Kidney epithelial cell (primary cell): ENCODE measurements at places on chromosomes 2 and 18.

DNA sequence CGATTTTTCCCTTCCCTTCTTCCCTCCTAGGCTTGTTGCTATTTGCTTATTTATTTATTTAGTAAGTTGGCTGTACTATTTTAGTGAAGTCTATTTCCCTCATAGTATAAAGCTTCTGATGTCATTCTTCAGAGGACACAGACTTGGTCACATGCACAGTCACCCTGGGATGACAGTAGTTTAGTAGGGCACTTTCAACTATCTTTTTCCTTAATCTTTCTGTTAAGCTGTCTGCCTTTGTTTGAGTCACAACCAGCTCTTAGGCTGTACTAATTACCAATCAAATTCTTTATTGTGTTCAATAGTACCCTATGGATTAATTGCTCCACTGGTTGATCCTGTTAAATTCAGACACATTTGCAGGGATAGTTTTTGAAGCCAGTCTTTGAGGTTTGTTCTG is 26.9 kb upstream of the RAB31 start:
- no peak for DNase-seq

GRCh38 chr18:74785632-74786031 is 188.0 kb downstream of the ZNF407 start:
- no peak for DNase-seq

- DNase-seq: no peak
Observed at GRCh38 chr2:224407241-224407701, 5.4 kb upstream of the FAM124B start.

DNA sequence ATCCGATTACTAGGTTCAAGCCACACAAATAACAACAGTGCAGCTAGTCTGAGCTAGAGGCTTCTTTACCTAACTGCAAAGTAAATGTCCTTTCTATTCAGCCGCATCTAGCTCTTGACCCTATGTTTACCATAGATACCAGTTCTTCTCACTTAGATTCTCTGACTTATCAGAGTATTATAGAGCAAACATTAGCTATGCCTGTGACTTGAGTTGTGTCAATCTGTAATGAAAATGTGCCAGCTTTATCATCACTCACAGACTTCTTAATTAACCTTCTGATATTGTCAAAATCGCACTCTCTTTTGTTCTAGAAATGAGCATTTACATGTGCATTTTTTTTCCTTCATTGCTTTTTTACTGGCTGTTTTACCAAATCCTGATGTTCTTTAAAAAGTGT is 79.9 kb downstream of the BCL11A start:
- no peak for DNase-seq

DNA sequence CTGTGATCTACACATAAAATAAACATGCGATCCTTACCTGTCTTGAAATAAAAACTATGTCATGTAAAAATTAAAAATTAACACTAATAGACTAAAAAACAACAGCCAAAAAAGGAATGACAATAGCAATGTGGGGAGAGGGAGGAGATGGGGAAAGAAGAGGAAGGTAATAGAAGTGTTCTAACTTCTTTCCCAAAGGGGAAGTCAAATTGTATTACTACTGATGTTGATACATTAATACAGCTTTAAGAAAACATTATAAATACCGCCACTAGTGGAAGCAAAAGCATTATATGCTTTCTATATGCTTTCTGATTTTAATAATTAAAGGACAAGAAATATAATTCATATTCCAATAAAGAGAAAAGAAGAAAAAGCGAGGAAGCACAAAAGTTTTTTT is 22.2 kb downstream of the ZNF516 start:
- no peak for DNase-seq

DNA sequence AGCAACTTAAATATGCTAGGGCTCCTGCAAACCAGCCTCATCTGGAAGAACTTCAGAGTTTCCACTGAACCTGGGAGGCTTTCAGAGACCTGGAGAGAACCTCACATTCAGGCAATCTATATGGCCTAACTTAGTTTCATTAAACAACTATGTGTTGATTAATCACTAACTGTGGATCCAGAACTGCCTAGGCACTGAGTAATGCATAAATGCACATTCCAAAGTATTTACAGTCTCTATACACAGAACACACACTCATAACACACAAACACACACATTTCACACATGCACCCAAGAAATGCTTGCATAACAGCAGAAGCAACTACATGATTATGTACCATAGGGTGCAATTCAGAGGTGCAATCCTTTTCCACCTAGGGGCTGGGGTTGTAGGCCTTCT is 552.8 kb downstream of the BCL11A start:
- DNase-seq: no peak

GRCh38 chr18:55064760-55065159 is 105.5 kb upstream of the CCDC68 start:
- no peak for DNase-seq

- DNase-seq: no peak
Observed at GRCh38 chr2:136008205-136008865, 22.9 kb upstream of the DARS1 start.

GRCh38 chr2:166572937-166573336 is 78.9 kb upstream of the SCN7A start:
- no peak for DNase-seq

DNA sequence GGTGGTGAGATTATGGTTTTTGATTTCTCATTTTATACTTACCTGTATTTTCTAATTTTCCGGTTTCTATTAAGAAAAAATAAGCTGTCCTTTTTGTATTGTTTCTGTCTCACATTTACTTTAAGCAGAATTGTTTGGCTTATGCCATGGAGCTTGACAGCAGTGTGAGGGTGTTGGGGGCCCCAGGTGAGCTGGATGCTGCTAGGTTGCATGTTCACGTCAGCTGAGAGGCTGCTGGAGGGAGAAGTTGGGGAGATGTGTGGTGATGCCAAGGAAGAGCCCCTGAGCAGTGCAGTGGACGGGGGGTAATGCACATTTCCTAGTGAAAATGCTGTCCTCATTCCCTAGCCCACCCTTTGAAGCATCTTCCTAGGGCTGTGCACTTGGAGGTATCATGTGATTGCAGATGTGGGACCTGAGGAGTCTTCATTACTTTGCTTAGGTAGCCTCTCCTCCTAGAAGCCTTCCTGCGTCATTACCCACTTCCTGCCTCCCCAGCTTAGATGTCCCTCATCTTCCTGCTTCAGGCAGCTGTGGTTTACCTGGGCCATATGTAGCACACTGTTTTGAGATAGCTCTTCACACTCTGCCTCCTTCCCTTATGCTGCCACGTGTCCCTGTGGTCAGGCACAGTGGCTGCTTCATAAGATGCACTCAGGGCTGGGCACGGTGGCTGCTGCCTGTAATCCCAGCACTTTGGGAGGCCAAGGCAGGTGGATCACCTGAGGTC is 16.2 kb downstream of the ATG16L1 start:
- DNase-seq: no peak

DNA sequence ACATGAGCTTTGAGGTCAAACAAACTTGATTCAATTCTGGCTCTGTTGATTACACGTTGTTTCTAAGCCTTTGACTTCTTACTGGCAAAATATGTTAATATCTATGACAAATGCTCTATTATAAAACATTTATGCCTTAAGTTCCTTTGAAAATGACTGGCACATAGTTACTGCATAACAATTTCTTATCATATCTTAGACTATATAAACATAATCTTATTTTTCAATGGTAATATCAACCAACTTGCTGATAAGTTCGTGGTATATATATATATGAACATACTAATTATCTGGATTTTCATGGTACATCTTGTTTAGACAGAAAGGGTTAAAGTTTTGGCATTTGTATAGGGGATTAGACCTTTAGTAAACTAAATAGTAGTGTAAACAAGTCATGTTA is 645.6 kb upstream of the ZNF804A start:
- DNase-seq: no peak

DNA sequence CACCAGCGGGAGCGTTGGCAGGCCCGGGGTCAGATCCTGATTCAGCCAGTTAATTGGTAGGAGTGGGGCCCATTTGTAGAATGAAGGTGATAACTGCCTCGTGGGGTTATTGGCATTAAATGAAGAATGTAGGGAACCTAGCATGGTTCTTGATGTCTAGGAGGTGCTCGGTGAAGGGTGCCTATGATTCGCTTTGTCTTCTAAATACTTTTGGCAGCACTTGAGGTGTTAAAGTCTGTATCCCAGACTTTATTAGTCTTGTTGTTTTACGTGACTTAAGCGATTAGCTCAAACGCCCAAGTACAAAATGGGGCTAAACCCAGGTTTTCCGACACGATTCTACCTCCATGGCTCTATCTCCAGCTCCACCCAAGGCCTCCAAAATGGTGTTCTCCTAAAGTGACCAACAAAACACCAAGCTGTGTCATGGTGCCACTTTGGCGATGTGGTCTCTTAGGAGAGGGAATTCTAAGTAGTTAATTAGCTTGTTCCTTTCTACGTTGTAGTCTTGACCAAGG is 980 bp upstream of the PPP4R1 start:
- no peak for DNase-seq

- DNase-seq: no peak
Observed at GRCh38 chr18:32473325-32473724, 2.6 kb upstream of the GAREM1 start.

GRCh38 chr2:22238967-22239366 is 1115.2 kb downstream of the TDRD15 start:
- no peak for DNase-seq

DNA sequence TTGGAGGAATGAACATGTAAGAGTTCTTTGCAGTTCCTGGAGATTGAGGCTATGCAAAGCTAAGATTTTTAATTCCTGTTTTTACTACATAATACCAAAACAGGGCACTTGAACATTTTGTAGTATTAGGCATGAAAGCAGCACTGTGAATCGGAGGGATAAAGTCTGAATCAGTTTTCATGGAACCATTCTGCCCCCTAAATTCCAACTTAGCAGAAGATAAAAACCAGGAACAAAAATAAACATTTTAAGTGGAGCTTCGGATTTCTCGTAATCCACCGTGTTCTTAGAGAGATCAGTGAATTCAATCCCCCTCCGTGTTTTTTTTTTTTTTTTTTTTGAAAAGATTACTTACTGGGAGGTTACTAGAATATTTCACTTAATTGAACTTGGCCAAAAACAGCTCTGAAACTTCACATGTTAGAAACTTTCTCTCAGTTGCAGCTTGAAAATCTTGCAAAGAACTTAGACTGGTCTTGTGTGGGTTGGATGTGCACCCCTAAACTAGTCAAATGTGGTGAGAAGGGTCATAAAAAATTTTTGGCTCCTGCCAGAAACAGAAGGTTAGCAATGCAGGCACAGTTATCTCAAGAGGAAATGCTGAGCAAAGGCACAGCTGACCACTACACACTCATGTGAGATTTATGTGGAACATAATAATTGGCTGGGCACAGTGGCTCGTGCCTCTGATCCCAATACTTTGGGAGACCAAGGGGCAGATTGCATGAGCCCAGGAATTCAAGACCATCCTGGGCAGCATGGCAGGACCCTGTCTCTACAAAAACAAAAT is 145.4 kb upstream of the RNF152 start:
- DNase-seq: no peak

DNA sequence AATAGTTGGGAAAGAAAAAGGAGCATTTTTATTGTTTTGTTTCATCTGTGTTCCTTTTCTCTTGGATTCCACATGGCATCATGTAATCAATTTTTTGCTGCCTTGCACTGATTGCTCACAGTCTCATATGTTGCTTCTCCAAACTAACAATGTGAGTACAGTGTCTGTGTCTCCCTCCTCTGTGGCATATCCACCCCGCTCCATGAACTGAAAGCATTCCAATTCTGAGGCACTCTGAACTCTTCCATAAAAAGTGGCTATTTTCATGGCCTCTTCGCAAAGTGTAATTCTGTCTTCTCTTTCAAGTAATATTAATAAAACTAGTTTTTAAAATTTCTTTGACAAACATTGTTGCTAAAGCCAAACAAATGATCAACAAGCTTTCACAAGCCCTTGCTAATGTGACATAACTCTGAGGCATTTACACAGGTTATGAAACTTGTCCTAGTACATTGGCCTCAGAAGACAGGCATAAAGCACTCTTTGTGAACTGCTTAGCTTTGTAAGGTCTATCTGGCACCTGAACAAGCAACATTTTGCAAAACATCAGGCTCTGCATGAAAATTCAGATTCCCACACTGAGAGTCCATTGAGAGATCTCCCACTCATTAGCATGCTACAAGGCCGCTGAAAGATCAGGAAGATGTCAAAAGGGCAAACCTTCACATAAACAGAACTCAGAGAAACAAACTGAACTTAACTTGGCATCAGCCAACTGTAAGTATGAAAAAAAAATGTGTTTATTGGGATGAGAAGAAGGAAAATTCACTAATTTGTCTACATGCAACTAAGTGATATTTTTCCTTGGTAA is 33.0 kb downstream of the GPR75 start:
- no peak for DNase-seq

DNA sequence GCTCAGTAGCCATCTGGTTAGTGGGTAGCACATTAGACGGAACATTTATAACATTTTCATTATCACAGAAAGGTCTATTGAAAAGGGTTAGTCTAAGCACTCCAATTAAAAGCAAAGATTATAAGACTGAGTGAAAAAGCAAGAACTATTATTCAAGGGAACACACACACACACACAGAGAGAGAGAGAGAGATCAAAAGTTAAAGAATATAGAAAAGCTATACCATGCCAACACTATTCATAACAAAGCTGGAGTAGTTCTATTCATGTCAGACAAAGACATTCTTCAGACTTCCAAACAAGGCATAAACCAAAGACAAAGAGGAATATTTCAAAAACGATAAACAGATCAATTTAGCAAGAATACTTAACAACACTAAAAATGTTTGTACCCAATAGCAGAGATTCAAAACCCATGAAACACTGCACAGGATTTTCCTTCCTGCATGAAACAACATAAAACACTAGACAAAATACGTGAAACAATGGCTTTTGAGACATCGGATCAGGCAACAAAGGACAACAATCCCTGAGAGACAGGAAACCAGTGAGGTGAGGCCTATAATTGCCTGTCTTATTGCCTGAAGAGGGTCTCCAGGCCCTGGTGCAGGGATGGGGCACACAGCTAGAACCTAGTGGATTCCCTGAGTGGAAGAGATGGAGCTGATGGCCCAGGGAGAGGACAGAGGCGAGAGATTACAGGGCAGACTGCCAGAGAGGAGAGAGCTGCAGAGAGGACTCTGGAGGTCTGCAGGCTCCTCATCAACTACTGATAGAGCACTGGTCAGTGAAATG is 83.6 kb upstream of the NPAS2 start:
- DNase-seq: no peak

GRCh38 chr2:226818930-226819329 is 16.9 kb upstream of the RHBDD1 start:
- no peak for DNase-seq

- no peak for DNase-seq
Observed at GRCh38 chr2:138023298-138023697, 59.0 kb downstream of the HNMT start.

DNA sequence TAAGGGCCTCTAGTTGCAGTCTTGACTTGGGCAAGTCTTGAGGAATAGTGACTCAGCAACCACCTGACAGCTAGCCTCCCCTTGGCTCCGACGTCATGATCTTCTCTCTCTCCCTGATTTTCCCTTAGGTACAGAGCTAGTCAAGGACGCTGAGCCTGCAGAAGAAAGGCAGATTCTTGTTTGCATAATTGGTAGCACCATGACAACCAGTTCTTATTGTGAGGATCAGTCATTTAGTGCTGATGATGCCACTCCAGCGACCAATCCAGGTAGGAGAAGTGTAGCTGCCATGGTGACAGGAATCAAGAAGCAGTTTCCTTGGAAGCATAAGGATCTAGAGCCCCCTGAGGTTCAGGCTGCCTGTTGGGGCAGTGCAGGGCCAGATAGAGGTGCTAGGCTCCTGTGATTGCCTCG is 2.8 kb upstream of the RESP18 start:
- DNase-seq: no peak

GRCh38 chr2:230677201-230677946 is 35.3 kb upstream of the CAB39 start:
- DNase-seq: no peak
